ENCODE measurements at places on chromosomes 3 and 15. TPM values are rescaled to one million over a fixed set of nuclear protein-coding genes. Genes with fewer than 3 reads are reported as not detected.

KPNA4 gene
- 55.5 TPM for total RNA-seq

DNA sequence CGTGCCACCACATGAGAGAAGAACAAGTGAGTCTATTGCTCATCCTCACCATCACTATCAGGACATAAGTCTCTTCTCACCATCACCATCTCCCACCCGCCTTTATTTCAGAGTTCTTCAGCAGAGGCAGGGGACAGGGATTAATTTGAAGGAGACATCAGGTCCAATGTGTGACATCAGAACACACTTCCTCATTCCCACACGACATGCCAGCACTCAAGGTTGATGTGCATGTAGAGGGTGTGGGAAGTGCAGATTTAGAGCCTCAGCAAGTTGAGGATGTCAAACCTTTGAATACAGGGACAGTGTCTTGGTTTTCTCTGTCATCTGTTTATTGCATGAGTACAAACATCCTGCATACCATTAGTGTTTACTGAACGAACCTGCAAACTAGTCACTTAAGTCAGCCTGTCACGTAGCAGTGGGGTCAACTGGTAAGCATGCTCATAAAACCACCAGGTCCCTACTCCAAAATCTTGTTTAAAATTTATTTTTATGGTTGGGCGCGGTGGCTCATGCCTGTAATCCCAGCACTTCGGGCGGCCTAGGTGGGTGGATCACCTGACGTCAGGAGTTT, 104.4 kb downstream of the MYLK start:
- DNase-seq = no peak

FGD5 gene
- total RNA-seq = not detected

GRCh38 chr15:78301326-78301725, 1.9 kb upstream of the SKIC8 start:
- DNase-seq = no peak

DNA sequence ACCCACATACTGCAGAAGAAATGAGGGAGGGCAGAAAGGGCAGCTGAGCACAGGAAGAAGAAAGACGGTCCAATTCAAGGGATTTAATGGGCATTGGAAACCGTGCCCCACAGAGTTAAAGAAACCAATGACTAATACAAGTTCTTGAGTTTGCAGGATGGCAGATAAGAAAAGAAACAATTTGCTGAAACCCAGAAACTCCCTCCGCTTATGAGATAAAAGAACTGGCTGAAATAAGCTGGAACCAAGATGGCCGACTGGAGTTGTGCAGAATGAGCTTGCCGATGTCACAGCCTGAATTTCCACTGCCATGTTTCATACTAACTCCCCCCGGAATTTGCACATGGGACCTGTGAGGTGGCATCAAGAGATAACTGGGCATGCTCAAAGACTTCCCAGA, 47.1 kb downstream of the SCAP start:
- no peak for DNase-seq

- DNase-seq = peak; percentile 29
These were observed 45.8 kb upstream of the DYNC1LI1 start for GRCh38 chr3:32616267-32616962.

DNA sequence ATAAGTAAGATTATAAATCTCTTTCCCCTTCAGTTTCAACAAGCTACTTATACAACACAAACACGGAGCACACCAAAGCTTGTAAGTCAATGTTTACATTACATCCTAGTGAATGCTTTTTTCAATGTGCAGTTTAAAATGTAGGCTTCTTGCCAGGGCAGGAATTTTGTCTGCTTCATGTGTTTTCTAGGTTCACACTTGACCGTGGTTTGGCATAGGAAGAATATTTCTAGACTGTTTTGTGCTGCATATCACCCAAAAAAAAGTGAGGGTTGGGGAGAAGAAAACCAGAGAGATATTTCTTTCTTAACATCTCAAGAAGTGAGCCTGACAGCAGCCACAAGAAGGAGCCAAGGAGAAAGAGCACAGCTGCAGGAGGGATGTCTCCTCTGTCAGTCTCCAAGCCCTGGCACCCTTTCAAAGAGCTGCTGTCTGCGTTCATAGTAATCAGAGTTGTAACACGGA, 255.8 kb downstream of the MEIS2 start:
- no peak for DNase-seq

GXYLT2 gene
- total RNA-seq = 1.8 TPM

- DNase-seq = no peak
These were observed 1.4 kb downstream of the TRIP4 start for GRCh38 chr15:64389036-64389435.

DNA sequence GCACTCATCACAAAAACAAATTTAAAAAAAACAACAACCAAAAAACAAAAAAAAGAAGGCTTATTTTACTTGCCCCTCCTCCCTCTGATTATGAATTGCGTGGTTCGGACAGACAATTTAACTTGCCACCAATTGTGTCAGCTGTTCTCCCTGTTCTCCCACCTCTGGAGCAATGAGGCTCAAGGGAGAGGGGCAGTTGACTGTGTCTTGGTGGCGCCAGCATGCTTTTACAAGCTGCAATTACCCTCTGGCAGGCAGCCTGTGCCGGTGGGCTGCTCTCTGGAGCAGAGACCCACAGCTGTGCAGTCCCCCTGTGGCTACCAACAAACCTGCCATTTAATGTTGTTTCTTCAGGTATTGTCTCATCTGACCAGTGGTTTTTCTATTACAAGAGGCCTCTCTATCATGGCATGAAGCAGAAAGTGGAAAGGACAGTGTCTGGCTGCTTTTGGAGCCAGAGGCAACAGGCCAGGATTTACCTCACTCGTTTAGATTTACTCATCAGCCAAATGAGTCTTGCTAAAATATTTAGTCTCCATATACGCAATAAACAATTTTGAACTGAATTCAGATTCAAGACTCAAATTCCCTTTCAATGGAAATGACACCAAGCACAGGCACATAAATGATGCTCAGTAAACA, 192.0 kb upstream of the TPRG1 start:
- no peak for DNase-seq

- DNase-seq = no peak
These were observed 24.7 kb downstream of the PARP15 start for GRCh38 chr3:122602011-122602710.

STAC gene
- 1.7 TPM for total RNA-seq

GRCh38 chr3:184777566-184778356, 34.2 kb upstream of the VPS8 start:
- peak; percentile 80 for DNase-seq

DNA sequence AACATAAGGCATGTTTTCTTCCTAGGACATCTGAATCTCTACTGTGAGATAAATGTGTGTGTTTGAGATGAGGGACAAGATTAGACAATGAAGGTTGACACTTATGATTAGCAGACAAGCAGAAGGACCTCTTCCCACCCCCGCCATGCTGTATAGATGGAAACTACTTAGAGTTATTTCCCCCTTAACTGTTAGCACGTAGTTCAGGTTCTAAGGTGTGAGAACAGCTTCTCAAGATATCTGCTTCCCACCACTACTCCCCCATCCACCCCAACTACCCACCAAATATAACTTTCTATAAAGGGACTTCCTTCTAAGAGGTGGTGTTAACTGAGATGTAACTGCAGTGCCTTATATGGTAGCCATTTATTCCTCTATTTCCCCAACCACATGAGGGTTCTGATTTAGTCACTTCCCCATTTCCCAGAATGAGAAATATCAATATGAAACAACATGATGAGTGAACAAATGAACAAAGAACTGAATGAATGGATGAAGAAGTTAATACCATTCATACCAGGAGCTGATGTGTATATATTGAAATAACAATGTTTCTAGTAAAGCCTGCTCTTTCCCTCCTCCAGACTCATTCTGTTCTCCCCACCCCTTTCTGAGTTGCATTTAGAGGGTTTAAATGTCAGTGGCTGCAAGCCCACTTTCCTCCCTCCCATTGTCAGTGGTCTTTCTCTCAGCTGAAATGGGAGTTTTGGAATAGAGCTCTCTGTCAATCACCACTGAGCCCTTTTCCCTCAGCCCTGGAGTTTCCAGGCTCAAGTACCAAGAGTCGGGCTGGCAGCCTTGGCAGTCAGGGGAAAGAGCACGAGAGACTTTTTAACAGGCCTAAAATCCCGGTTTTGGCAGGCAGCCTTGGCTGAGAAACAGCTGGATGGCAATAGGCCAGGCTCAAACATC, 7.7 kb upstream of the RFTN1 start:
- DNase-seq = no peak

LCTL gene
- total RNA-seq = 0.14 TPM

DIPK2A gene
- 11.9 TPM for total RNA-seq

SMAD6 gene
- total RNA-seq = not detected

- no peak for DNase-seq
These were observed 45.5 kb downstream of the RASGRF1 start for GRCh38 chr15:79045041-79045440.

GRCh38 chr3:185069037-185070030, 83.5 kb downstream of the C3orf70 start:
- DNase-seq = no peak

GRCh38 chr15:75718328-75718727, 5.7 kb upstream of the CSPG4 start:
- DNase-seq = no peak

GRCh38 chr3:32886296-32886695, 65.1 kb upstream of the CCR4 start:
- DNase-seq = no peak

DNA sequence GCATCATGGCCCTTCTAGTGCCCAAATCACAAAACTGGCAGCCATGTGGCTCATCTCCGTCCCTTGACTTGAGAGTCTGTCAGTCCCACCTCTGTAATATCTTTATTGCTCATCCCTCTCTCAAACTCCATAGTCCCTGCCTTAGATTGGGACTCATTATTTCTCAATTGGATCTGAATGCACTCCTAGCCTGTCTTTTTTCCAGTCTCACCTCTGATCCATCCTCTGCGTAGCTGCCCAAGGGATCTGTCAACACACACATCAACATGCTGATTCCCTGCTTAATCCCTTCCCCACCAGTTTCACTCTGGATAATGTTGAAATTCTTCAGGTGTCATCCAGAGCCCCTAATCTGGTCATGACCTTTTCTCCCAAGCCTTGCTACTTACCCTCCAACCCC, 39.3 kb downstream of the NMNAT3 start:
- no peak for DNase-seq

DUOXA2 gene
- total RNA-seq = not detected

- no peak for DNase-seq
These were observed 215.2 kb upstream of the MME start for GRCh38 chr3:154864947-154865346.

- DNase-seq = no peak
These were observed 102.9 kb downstream of the FNDC3B start for GRCh38 chr3:172142051-172142863.

DNA sequence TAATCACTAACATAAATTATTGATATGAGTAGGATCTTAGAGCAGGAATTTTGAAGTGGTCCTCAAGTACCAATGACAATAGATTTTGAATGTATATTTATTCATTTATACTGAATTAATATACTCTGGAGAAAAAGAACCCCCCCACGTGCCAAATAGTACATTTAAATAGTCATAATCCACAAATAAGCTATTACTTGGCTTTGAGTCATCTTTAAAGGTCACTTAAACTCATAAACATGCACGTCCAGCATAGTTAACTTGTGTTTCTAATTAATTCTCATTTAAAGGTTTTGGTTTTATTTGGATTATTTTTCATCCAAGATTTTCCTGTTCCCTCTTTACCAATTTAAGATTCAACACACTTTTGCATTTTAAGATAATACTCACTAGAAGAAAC, 35.1 kb downstream of the FGF7 start:
- DNase-seq = no peak

- DNase-seq = no peak
These were observed 23.4 kb upstream of the NRG4 start for GRCh38 chr15:76035593-76035992.

GRCh38 chr3:134822090-134822489, 27.0 kb downstream of the EPHB1 start:
- DNase-seq = no peak

DNA sequence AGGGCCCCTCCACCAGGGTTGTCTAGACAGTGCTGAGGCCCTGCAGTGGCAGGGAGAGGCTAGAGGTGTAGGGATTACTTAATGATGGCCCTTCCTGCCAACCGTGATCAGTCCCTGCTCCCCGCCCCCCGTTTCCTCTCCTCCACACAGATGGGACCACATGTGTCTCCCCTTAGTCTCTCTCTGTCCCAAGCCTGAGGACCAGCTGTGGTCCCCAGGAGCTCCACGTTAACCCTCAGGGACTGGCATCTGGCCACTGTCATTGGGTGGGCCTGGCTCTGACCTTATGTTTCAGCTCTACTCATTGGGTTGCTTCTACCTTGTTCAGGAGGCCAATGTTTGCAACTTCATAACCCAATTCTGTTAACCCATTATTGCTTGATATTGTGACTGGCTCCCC, 6.0 kb upstream of the ALPK3 start:
- DNase-seq = no peak

GRCh38 chr15:78620527-78621421, at the start of gene CHRNA3:
Gene CHRNA3 (minus strand): TSS chr15:78620996. CDS start chr15:78620794, 202 bp downstream.
- no peak for DNase-seq

CYP8B1 gene
- not detected for total RNA-seq

GRCh38 chr3:101970905-101971304, 121.6 kb downstream of the NFKBIZ start:
- no peak for DNase-seq

IGSF10 gene
- total RNA-seq = not detected

SLC2A2 gene
- not detected for total RNA-seq

DGKG gene
- total RNA-seq = not detected

DNA sequence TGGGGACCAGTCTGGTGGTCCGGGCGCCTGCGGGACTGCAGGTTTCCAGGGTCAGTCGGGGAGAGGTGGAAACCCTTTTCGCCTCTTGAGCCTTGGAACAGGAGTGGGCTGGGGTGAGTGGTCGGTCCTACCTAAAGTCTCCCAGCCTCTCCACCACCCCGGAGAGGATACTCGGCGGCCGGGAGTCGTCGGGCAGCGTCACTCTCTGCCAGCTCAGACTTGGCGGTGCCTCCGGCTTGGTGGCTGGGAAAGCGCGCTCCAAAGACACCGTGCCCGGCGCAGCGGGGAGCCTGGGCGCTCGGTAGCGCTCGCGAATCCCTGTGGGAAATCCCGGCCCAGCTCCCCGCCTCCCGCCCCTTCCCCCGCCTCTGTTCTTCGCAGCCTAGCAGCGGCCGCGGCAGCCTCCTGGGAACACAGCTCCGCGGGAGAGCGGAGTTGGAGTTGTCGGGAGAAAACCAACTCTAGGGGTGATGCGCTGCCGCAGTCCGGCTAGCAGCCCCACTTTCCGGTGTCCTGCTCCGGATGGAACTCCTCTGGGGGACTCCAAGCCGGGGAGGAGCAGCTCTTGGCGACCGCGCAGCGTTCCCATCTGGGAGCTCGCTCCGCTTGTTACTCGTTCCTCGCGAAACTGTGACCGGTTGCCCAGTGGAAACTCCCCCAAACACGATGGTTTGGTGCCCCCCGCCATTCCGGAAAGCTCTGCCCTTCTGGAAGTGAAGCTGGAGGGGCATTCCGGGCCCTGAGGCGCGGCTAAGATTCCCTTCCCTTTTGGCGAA, 1.4 kb downstream of the EPHB1 start:
- peak; percentile 17 for DNase-seq

ATP1B3 gene
- 156 TPM for total RNA-seq

- no peak for DNase-seq
These were observed 115.4 kb downstream of the CLSTN2 start for GRCh38 chr3:140050396-140050795.

TM4SF4 gene
- total RNA-seq = not detected

DNA sequence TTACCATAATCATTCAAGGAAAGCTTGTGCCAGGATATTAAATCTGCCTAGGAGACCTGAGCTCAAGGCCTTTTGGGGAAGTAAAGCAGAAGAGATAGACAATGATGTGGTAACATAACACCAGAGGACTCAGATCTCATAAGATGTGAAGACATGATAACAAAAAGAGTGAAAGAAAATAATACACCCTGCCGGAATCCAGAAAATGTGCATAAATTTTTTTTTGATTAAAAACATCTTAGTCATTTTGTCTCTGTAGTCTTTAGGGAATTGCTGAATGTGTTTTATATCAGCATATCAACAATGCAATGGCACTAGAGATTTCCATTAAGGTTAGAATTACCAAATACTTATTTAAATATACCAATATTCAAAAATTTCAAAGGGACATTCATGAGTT, 326.8 kb upstream of the ROBO1 start:
- no peak for DNase-seq
